ENCODE measurements at places on chromosomes 4 and X.
A peak's percentile ranks its signal among the peaks of the same experiment; 100 is the strongest.

DNA sequence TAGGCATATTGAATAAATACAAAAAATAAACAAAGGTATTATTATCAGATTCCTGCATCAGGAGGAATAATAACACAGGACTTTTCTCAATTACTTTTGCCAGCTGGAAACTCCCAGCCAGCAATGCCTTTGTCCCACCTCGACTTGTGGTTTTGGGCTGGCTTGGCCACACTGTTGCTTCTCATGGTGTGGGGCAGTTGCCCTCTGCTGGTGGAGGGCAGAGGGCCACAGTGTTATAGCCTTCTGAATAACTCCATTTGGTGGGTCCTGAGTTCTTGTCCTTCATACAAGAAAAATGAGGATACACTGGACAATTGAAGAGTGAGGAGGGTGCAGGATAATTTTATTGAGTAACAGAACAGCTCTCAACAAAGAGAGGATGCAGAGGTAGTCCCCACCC is 1206.0 kb upstream of the ADGRL3 start:
- DNase-seq = no peak

GRCh38 chrX:71935476-71935875 is 24.8 kb downstream of the NHSL2 start:
- DNase-seq = no peak

GRCh38 chrX:40108959-40109287 is 11.2 kb upstream of the BCOR start:
- peak; percentile 82 for DNase-seq

DNA sequence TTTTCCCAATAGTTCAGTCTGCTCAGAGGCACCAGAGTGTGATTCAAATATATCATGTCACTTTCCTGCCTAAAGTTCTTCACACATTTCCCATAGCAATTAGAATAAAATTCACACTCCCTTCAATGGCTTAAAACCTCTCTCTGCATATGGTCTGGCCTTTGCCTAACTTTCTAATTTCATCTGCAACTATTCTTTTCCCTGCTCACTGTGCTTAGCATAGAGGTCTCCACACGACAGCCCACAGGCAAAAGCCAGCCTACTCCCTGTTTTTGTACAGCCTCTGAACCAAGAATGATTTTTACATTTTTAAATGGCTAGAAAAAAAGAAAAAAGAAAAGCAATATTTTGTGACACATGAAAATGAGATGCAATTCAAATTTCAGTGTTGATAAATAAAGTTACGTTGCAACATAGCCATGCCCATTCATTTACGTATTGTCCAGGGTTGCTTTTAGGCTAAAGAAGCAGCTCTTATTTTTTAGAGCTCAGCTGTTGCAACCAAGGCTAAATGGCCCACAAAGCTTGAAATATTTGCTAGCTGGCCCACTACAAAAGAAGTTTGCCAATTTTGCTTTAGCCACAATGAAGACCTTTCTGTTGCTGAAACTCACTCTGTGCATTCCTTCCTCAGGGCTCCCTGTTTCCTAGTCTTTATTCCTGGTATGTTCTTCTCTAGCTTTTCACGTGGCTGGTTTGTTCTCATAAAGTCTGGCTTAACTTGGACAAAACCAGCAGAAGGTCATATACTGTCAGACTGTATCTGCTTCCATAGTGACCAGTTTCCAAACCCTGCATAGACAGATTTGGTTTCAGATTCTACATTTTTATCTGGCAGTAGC is 26.6 kb upstream of the IRF2 start:
- DNase-seq = no peak

GRCh38 chr4:159334461-159334860 is 231.6 kb downstream of the RAPGEF2 start:
- no peak for DNase-seq

DNA sequence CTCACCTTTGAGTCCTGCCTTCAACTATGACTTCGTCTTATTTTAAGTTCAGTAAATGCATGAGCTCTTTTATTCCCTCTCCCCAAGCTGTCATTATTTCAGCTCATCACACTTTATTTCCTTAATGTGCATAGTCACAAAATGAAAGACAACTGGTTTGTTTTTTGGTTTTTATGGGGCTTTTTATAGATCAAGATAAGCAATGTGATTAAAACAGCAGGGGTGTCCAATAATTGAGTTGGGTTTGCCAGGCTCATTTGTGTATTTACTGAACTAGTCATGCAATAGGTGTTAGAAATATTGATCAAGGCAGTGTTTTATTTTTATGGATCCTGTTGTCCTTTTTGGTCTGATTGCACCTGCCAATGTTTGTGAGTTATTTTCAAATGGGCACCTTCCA is 102.2 kb downstream of the FRMPD4 start:
- no peak for DNase-seq

GRCh38 chr4:8464381-8464780 is 23.8 kb downstream of the TRMT44 start:
- no peak for DNase-seq

- no peak for DNase-seq
Observed at GRCh38 chr4:29852537-29852936, 867.6 kb upstream of the PCDH7 start.

GRCh38 chr4:105179539-105180401 is 33.1 kb downstream of the TET2 start:
- DNase-seq = no peak

GRCh38 chr4:113831457-113831856 is 69.9 kb upstream of the CAMK2D start:
- peak; percentile 65 for DNase-seq

DNA sequence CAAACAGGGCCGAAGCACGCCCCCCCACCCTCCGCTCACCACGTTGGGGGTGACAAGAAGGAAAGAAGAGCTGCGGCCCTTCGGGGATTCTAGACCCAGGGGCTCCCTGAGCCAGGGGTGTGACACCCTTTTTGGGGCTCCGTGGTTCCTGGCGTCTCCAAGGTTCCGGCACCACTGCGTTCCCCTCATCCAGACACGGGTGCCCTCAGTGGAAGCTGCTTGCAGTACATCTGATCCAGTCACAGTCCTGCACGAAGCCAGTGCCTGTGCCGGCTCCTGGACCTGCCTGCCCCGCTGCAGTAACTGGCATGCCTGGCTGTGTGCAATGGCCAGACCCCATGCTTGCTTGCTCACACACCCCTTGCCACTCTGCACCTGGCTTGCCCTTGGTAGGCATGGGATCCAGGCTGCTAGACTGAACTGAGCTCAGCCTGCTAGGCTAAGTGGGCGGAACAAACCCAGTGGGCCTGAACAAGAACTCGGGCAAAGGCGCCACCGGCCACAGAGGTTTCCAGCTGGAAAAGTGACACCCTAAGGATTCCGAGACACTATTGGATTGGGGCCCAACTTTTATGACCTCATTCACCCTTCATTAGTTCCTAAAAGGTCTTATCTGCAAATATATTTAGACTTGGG is 420.4 kb upstream of the AGA start:
- DNase-seq = no peak

GRCh38 chrX:1394731-1395501 is 3.0 kb upstream of the SLC25A6 start:
- no peak for DNase-seq

DNA sequence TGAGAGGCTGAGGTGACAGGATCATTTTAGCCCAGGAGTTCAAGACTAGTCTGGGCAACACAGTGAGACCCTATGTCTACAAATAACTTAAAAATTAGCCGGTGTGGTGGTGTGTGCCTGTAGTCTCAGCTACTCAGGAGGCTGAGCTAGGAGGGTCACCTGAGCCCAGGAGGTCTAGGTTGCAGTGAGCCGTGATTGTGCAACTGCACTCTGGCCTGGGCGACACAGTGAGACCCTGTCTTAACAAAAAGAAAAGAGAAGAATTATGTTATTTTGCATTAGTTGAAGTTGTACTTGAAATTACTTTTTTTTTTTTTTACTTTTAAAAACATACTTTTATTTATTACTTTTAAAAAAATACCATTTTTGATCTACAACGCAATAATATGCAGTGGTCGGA is 21.8 kb upstream of the TADA2B start:
- DNase-seq = no peak

GRCh38 chrX:120625371-120625770 is 4.5 kb downstream of the C1GALT1C1 start:
- no peak for DNase-seq

- no peak for DNase-seq
Observed at GRCh38 chrX:123013141-123013540, 170.9 kb upstream of the GRIA3 start.

- DNase-seq = no peak
Observed at GRCh38 chr4:177356206-177356605, 46.5 kb downstream of the NEIL3 start.

DNA sequence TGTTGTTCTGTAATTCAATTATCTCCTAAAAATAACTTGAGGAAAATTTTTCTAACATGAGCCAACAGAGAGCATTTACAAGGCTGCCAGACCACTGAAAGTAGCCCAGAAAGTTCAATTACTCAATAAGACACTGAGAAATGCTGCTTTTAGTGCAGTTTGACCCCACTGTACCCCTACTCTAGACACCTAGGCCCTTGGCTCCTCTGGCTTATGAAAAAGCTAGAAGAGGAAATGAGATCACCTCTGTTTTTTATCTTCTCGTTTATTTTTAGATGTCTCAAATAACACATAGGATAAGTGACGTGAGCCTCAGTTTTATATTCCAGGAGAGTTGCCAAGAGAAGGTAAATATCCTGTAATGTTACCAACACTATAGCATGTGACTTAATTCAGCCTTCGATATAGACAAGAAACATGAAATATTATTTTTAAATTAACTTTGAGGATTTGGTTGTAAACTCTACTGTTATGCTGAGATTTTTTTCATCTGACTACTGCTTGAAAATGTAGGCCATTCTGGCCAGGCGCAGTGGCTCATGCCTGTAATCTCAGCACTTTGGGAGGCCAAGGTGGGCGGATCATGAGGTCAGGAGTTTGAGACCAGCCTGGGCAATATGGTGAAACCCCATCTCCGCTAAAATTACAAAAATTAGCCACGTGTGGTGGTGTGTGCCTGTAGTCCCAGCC is 24.4 kb downstream of the TNIP3 start:
- DNase-seq = no peak
